SK-N-DZ (cell line): ENCODE measurements at places on chromosomes 2 and 18.

DNA sequence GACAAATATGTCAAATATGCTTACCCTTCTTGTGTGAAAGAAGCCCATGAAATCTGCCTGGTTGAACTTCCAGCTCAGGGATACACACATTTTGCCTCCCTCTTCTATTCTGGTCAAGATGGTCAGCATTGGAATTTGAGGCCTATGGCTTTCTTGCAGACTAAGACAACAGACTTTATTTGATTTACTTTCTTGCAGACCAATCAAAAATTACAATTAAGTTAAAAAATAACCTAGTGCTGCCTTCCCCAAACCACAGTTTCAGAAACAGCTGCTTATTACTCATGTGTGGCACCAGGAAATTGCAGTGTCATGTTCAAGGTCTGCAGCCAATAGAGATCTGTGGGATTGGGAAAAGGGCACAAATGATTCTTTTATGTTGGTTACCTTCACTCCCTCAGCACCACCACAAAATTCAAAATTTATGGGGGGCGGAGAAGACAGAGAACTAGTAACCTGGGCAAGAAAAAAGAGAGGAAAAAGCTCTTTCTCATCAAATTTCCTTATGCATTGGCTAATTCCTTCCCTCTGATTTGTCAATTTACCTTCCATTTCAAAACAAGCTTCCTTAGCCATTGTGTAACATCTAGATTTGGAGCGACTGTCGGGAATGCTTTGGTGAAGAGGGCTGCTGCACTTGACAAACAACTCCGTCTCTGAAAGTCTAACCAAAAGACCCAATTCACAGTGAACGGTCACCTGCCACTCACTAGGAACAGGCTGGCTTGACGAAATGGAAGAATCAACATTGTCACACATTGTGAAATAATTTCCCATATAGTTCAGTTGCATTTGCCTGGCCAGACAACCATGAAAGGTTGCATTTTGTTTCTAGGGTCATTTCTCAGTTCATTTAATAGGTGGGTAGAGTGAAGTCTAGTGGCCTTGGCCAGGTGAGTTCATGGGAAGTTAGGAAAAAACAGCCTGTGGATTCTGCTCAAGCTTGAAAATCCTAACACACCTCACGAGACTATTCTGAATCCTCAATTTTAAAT, 100.4 kb upstream of the FZD5 start:
- peak; percentile 28 for DNase-seq

DNA sequence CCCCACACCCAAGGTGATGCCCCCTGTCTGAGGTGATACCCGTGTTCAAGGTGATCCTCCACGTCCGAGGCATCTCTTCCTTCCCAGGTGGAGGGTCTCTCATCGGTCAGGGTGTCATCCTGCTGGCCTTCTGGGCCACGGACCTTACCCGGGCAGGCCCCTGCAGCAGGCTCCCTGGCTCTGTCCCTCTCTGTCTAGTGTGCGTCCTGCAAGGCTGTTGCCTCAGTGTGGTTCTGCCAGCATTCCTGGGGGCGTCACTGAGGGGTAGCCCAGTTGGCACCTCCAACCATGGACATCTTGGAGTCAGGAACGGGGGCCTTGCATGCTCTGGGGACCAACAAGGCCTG, 5.6 kb upstream of the PER2 start:
- DNase-seq = no peak

DNA sequence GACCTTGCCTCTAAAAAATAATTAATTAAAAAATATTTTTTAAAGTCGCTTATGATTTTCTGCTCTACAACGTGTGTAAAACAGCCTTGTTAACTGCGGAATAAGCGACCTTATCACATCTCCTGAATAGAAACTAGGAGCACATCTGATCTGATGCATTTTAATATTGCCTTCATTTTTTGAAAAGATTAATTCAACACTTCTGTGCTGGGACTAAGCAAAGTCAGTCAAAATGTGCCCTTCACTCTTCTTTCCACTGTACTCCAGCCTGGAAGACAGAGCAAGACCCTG, 12.6 kb downstream of the CLEC4F start:
- DNase-seq = no peak

DNA sequence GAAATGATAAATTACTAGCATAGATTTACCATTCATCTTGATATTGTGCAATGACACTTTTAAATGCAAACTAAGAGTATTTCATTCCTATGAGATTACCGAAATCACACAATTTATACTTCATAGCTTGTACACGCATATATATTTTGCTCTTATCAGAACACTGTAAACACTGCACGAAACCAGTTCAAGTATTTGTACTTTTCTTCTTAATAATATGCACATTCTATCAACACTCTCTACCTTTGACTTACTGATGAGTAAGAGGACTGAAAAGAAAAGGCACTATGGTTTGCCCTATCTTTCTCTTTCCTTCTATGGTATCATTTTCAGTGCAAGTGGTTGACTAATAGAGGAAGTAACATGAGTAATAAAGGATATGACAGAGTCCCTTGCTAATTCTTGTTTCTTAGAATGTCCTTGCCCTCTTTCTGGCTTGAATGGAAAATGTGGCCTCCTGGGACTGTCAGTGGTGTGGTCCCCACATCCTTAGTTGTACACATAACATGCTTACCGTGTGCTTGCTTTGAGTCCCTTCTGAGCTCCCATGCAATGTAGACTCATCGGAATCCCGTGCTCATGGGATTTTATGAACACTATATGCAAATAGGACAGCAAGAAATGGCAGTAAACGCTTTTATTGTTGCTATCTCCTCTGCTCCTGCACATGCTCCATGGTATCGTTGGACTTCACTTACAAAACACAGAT, 363.5 kb upstream of the TNP1 start:
- no peak for DNase-seq

DNA sequence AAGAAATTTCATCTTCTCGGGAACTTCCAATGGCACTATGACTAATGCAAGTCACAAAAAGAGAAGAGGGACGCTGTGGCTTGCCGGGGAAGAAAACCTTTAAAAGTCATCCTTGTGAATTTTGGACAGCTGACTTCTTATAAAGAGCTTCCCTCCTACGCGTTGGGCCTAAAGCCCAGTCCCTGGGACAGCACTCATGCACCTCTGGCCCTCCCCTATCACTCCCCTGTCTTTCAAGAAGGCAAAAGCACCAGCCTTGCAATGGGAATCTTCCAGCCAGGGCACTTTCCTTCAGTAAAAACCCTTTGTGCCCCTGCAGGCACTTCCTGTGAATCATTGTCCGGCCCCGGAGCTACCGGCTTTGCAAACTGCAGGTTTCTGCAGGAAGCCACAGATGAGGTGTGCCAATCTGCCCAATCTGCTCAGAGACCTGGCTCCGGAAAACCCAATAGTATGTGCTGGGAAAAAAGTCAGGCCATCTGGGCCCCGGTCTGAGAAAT, 7.1 kb downstream of the MREG start:
- no peak for DNase-seq

DNA sequence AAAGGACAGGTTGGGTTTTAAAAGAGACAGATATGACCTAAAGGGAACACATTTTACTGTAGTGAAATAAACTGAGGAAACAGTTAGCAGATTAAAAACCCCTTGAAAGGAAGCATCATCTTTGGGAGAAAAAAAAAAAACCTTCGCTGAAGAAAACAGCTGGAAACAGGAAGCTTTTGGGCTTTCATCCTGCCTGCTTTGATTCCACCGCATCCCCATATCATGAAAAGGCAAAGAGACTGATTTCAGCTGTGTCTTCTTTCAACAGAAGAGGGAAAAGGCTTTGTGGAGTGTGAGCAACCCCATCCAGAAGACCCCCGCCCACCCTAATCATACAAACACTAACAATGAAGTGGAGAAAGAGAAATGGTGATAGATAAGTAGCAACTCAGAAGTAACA, 86.4 kb downstream of the TCF4 start:
- DNase-seq = no peak

DNA sequence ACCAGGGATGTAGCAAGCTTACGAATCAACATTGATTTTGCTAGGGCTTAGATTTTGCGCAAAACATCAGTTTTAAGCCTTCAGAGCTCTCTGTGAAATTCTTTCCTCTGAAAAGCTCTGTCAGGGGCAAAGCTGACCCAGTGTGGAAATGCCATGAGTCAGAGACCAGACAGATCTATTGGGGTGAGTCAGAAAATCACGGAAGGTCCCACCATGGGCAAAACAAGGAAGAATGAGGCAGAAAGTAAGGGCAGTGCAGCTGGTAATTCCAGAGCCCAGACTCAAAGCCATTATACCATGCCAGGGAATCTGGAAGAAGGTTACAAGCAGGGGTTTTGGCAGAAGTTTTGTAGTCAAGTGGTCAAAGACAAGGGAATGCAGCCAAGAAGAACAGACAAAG, 256.6 kb upstream of the CTAGE1 start:
- no peak for DNase-seq

DNA sequence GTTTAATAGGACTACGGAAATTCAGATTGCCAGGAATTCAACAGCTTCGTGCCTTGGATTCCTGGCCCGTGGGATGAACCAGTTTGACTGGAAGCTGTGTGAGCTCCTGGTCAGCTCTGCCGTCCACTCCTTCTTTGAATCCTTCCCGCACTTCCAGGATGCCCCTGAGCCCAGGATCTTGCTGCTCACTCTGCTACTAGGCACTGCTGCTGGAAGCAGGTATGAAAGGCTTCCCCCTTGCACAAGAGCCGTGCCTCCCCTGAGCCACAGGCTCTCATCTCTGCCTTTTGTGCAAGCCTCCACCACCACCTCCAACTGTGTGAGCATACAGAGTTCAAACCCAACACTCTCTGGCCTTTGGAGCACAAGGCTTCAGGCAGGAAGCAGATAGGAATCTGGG, 34.9 kb downstream of the EN1 start:
- no peak for DNase-seq

- DNase-seq = no peak
Observed at GRCh38 chr2:153462338-153462859, 16.2 kb downstream of the RPRM start.

DNA sequence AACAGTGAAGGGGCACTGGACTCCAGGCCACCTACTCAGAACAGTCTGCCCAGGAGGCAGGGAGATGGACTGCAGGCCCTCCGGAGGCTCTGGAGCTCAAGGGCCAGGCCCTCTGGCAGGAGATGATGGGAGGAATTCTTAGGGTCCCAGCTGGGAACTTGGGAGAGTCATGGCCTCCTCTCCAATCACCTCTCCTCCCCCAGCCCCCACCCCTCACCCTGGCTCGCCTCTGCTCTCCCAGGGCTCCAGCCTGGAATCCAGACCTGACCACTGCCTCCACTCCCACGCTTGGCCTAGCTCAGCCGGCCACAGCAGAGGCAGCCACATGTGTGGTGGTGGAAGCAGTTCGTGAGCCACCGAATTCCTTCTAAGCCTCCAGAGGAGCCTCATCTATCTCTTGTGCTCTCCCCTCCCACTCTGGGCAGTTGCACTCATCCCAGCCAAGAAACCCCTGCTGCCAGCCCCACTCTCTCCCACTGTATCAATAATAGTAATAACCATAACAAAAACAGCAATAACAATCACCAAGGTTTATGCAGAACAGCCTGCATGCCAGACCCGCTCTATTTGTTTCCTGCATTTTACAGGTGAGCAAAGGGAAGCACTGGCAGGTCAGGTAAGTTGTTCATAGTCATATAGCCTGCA, 67.4 kb downstream of the TNS1 start:
- DNase-seq = no peak

GRCh38 chr2:120563616-120564015, 172.1 kb upstream of the GLI2 start:
- DNase-seq = no peak
